ENCODE measurements at places on chromosomes 7 and 10. TPM values are rescaled to one million over a fixed set of nuclear protein-coding genes. Genes with fewer than 3 reads are reported as not detected.

DNA sequence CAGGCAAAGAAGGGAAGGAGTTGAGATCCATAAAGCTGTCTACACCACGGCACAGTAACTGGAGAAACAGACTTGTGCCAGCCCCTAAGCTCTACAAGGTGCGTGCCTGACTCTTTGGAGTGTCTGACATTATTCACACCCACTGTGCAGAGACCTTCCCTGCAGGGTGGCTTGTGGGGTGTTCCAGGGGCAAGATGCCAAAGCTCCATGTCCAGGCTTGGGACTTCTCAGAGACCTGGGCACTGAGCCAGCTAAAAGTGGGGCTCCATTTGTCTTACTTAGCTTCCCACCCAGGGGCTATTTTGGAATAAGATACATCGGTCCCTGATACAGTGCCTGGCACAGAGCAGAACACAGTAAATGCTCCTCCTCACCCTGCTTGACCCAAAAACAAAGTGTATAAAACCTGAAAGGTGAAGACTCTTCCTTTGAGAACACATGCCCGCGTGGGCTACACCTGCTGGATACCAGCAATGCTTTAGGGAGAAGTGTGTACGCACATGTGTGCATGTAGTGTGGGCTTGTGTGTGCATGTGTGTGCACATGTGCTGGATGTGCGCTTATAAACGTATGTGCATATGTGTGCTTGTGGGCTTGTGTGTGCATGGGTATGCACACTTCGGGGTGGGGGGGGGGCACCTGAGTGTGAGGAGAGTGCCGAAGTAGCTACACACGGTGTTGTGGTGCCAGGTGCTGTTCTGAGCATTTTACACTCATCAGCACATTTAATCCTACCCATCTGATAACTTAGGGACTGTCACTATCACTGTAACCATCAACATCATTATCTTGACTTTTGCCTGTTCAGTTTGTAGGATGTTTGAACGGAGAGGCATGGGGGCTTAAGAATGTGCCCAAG lies 143.0 kb downstream of the ARHGAP22 start:
- DNase-seq, result no peak

NODAL gene
- total RNA-seq, result not detected

DNA sequence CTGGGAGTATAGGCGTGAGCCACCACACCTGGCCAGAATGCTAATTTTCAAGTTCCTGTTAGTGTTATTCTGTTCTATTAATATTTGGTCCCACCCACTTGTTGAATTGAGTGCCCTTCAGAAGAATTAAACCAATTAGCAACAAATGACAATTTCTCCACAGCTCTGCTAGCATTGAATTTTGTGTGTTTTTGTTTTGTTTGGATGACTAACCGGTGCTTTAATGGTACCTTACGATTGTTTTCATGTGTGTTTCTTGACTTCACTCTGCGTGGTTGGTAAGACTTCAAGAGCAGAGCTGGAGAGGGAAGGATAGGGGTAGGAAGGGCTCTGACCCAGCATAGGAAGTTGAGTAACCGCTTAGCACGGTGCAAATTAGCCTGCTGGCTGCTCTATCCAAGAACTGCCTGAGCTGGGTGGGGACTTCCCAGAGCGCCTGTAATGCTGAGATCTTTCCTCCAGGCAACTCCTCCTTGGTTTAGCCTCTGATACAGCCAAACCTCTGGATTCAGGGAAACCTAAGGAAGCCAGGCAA lies 4.6 kb downstream of the ARPC1B start:
- DNase-seq, result no peak

TEX47 gene
- total RNA-seq, result not detected

- no peak for DNase-seq
Observed at GRCh38 chr7:29216128-29216527, 21.6 kb downstream of the CHN2 start.

DNA sequence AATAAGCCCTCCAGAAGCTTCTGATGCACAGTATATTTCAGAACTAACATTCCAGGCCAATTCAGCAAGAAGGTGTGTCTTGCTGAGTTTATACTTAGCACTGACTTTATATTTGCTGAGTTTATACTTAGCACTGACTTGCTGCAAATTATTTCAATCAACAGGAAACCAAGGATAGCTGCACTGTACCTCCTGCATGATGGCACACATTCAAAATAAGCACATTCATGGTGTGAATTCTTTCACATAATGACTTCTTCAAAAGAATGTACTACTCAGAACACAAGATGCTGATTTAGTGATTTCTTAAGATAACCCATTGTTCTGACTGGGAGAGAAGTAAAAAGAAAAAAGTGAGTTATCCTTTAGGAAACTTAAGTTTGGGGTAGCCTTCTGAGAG lies 52.0 kb downstream of the JAZF1 start:
- DNase-seq, result no peak

DNA sequence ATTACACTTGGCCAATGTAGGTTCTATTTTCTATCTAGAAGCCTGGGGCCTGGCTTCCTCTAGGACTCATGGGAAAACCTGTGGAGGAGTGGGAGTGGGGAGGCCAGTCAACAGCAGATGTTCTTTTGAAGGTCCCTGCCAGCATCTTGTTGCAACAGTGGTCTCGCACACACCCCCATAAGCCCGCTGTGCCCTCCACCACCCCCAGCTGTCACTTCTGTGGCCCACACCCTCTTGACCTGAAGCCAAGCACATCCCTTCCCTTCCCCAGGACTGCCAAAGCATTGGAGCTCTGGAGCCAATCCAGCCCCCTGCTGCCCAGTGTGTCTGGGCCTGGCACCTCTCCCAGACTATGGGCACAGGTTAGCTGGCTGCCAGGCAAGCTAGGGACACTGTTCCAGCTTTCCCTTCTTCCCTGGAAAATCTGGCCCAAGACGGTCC lies 1.9 kb upstream of the STX1A start:
- no peak for DNase-seq

DNA sequence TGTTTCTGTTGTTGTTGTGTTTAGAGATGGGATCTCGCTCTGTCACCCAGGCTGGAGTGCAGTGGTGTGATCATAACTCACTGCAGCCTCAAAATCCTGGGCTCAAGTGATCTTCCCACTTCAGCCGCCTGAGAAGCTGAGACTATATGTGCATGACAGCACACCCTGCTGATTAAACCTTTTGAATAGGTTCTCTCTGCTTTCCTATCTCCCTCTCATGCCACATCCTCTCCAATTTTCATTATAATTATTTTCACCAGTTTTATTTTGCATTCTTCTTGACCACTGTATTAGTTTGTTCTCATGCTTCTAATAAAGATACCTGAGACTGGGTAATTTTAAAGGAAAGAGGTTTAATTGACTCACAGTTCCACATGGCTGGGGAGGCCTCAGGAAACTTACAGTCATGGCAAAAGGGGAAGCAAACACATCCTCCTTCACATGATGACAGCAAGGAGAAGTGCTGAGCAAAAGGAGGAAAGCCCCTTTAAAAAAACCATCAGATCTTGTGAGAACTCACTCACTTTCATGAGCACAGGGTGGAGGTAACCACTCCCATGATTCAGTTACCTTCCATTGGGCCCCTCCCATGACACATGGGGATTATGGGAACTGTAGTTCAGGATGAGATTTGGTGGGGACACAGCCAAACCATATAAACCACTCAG lies 12.9 kb downstream of the AGK start:
- DNase-seq, result no peak
